RPMI7951 (cell line): ENCODE measurements at places on chromosomes 11 and 22. TPM values are rescaled to one million over a fixed set of nuclear protein-coding genes. Genes with fewer than 3 reads are reported as not detected.
A peak's percentile ranks its signal among the peaks of the same experiment; 100 is the strongest.

- DNase-seq, result peak; percentile 51
Observed at GRCh38 chr11:114279792-114280546, 16.2 kb upstream of the NNMT start.

- peak; percentile 34 for DNase-seq
Observed at GRCh38 chr22:27554106-27554811, 247.3 kb downstream of the MN1 start.

MAJIN gene
- not detected in 2 replicates for total RNA-seq

- DNase-seq, result no peak
Observed at GRCh38 chr11:21895686-21896085, 297.2 kb upstream of the ANO5 start.

- peak; percentile 65 for DNase-seq
Observed at GRCh38 chr11:130131961-130132850, 27.4 kb upstream of the ST14 start.

SHISA8 gene
- total RNA-seq, result not detected in 2 replicates

- DNase-seq, result peak; percentile 30
Observed at GRCh38 chr11:16194566-16194965, 161.8 kb downstream of the SOX6 start.

ZNF143 gene
- total RNA-seq, result 25.1 and 34.7 TPM in 2 replicates

GRCh38 chr22:19351604-19352003, 60.1 kb upstream of the CLTCL1 start:
- DNase-seq, result no peak
